ENCODE measurements at places on chromosomes 4 and X. TPM values are rescaled to one million over a fixed set of nuclear protein-coding genes. Genes with fewer than 3 reads are reported as not detected.

DNA sequence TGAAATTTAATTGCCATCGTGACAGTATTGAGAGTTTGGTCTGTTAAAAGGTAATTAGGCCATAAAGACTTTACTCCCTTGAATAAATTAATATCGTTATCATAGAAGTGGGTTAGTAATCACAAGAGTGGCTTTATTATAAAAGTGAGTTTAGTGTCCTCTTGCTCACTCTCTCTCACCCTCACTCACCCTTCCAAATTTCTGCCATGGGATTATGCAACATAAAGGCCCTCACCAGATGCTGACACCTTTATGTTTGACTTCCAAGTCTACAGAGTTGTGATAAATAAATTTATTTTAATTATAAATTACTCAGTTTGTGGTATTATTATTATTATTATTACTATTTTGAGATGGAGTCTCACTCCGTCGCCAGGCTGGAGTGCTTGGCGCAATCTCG is 1070.8 kb downstream of the PCDH18 start:
- no peaks in the 10 kb centered on the region for H3K36me3 ChIP-seq
- DNase-seq = no peak
- H3K4me1 ChIP-seq = no peaks in the 10 kb centered on the region

GRCh38 chr4:186200516-186200915 is 9.1 kb downstream of the CYP4V2 start:
- H3K36me3 ChIP-seq = no peaks in the 10 kb centered on the region
- H3K4me3 ChIP-seq = no peak overlapping the region
- H3K27me3 ChIP-seq = no peaks in the 10 kb centered on the region
- no peak for DNase-seq
- H3K27ac ChIP-seq = no peak overlapping the region

DNA sequence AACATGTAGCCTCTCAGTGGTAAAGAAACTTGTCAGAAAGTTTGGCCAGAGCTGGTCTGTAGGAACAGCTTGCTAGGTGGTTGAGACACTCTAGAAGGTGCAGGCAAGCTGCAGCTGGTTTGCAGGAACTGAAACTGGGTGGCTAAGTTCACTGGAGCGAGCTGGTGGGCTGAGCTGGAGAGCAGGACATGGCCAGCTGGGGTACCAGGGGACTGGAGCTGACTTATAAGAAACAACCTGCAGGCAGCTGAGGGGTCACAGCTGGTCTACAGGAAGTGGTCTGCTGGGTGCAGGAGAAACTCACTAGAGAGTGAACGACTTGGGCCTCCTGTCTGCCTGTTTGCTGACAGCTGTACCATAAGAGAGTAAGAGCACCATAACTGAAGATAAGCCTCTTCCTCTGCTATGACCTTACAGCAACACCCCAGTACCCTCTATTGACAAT is 157.1 kb upstream of the LNX1 start:
- H3K4me3 ChIP-seq = no peak overlapping the region
- no peaks in the 10 kb centered on the region for H3K36me3 ChIP-seq
- DNase-seq = no peak
- H3K27me3 ChIP-seq = peaks cover 5% of the 10 kb centered on the region

NAA11 gene
- not detected for total RNA-seq

CDX4 gene
- total RNA-seq = not detected

LONRF3 gene
- 13.3 TPM for total RNA-seq

MAGED4B gene
- total RNA-seq = 23.0 TPM

GRCh38 chrX:14125462-14125861 is 95.8 kb upstream of the GEMIN8 start:
- H3K27me3 ChIP-seq = no peaks in the 10 kb centered on the region
- no peaks in the 10 kb centered on the region for H3K4me1 ChIP-seq
- no peak for DNase-seq
- H3K4me3 ChIP-seq = no peak overlapping the region
- H3K27ac ChIP-seq = no peak overlapping the region

DNA sequence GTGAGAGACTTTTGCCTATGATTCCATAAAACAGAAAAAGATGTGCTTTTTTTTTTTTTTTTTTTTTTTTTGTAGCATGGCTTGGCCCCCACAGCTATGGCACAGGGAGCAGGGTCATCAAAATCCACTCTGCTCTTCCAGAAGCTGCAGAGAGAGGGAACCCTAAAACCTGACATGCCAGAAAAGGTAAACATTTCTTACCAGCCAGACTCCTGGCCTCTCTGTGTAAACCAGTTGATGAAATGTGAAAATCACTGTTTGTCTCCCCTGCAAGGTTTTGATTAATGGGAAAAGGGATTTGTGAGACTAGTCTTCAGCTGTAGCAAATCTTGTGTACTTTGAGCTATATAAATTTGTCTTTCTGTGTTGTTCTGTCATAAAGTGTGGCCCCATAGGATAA is 105.9 kb downstream of the ARSJ start:
- no peaks in the 10 kb centered on the region for H3K36me3 ChIP-seq
- no peaks in the 10 kb centered on the region for H3K27me3 ChIP-seq
- H3K4me1 ChIP-seq = no peaks in the 10 kb centered on the region
- no peak for DNase-seq
- no peak overlapping the region for H3K27ac ChIP-seq
- H3K4me3 ChIP-seq = no peak overlapping the region

DCUN1D4 gene
- total RNA-seq = 50.6 TPM

DNA sequence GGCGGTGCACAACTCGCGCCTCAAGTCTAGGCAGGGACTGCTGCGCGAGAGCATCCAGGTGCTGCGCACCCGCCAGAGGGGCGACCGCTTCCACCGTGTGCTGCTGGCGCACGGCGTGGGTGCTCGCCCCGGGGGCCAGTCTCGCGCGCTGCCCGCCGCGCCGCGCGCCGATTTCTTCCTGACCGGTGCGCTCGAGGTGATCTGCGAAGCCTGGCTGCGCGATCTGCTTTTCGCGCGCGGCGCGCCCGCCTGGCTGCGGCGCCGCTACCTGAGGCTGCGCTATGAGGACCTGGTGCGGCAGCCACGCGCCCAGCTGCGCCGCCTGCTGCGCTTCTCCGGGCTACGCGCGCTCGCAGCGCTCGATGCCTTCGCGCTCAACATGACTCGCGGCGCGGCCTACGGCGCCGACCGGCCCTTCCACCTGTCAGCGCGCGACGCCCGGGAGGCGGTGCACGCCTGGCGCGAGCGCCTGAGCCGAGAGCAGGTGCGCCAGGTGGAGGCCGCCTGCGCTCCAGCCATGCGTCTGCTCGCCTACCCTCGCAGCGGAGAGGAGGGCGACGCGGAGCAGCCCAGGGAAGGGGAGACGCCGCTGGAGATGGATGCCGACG is 1.3 kb downstream of the CHST7 start:
- H3K4me1 ChIP-seq = peaks cover 30% of the 10 kb centered on the region
- no peaks in the 10 kb centered on the region for H3K27me3 ChIP-seq
- peak; percentile 26 for DNase-seq
- no peaks in the 10 kb centered on the region for H3K36me3 ChIP-seq
- H3K4me3 ChIP-seq = peak overlapping the region; percentile 67

DNA sequence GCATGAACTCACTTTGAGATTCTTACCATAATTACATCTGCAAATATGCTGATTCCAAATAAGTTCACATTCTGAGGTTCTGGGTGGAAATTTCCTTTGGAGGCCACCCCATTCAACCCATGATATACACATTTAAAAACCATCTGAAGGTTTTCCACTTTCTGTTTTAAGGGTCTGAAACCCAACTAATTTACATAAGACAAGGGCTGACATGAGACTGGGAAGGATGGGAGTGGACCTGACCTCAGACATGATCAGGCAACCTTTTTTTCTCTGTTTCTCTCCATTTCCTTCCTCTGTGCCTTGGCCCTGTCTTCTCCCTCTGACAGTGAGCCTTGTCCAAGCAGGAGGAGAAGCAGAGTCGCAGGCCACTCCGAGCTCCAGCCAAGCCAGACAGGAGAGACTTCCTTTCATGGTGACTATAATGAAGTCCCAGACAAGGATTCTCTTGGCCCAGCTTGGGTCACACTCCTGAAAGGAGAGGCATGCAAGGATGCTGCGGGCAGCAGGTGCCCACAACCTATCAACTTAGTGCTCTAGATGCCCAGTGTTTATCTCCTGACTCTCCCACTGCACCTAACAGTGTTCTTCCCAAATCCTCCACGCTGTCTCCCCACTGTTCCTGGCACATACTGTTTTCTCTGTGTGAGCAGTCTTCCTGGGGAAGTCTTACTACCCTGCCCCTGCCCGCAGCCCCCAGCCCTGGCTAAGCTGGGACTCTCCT is 39.9 kb downstream of the MSX1 start:
- no peaks in the 10 kb centered on the region for H3K36me3 ChIP-seq
- H3K27me3 ChIP-seq = no peaks in the 10 kb centered on the region
- no peaks in the 10 kb centered on the region for H3K4me1 ChIP-seq
- H3K4me3 ChIP-seq = no peak overlapping the region

VCX3A gene
- total RNA-seq = not detected

DNA sequence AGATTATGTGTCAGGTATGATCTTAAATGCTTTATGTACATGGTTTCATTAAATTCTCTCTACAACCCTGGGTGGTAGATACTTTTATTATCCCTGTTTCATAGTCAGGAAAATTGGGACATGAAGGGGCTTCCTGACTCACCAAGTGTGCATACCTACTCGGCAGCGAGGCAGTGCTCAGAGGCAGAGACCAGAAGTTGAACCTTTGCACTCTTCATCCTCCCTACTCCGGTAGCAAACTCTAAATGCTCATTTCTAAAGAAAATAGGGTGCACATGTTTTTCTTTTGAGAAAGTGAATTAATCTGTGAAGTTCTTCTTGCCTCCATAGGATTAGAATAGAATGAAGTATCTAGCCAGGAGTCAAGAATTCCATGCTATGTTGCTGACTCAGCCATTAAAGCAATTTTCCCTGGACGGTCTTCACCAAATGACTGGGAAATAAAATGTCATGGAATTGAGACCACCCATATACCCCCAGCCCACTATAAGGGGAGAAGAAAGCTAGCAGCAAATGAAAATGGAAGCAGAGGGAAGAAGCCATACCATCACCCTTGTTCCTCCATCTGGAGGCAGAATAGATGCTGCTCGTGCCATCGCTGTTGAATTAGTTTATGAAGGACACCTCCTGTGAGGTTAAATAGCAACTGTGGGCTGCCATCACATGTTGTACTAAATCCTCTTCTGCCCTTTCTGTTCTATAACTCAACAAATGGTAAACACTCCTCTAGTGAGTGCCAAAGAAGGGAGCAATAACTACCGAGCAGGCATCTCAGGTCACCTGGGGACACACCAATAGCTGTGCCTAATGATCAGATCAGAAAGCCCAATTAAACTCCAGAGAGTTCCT is 355.4 kb downstream of the CAMK2D start:
- H3K27ac ChIP-seq = no peak overlapping the region
- DNase-seq = no peak
- H3K4me1 ChIP-seq = no peaks in the 10 kb centered on the region
- H3K4me3 ChIP-seq = no peak overlapping the region
- no peaks in the 10 kb centered on the region for H3K27me3 ChIP-seq
- no peaks in the 10 kb centered on the region for H3K36me3 ChIP-seq

DNA sequence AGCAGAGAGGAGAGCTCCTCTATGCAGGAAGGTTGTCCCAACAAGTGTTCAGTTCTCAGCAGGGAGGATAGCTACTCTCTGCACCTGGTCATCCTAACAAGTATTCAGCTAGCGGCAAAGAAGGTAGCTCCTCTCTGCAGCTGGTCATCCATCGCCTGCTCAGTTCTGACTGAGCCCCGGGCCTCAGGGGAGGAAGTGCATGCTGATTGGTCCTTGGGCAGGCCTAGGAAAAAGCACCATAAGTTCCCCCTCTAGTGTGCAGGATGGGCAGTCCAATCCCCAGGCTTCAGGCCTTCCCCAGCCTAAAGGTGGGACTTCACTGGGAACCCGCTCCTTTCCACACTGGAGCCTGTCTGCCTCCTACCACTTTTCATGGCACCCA is 4.4 kb upstream of the FBXW7 start:
- no peak overlapping the region for H3K27ac ChIP-seq
- peaks cover 10% of the 10 kb centered on the region for H3K4me1 ChIP-seq
- H3K27me3 ChIP-seq = no peaks in the 10 kb centered on the region
- H3K4me3 ChIP-seq = no peak overlapping the region

PAGE2B gene
- total RNA-seq = not detected

STAP1 gene
- total RNA-seq = not detected

DNA sequence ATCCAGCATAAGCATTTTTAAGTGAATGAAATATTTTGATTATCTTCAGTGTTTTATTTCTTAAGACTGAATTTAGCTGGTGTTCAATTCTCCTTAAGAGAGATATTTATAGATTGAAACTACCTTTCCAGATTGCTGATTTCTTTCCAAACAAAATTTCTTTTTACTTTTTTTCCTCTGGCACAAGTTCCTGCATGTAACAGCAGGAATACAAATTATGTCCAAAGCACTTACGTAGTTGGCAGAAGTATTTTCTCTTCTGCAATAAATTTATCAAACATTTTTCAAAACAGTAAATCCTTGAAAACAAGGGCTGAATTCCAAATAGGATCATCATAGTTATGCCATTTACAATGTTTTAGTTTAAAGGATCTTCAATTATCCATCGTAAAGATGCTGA is 412.6 kb downstream of the IQCM start:
- no peak overlapping the region for H3K27ac ChIP-seq
- H3K4me1 ChIP-seq = no peaks in the 10 kb centered on the region
- H3K27me3 ChIP-seq = no peaks in the 10 kb centered on the region
- no peaks in the 10 kb centered on the region for H3K36me3 ChIP-seq
- no peak overlapping the region for H3K4me3 ChIP-seq
- no peak for DNase-seq

- no peak overlapping the region for H3K27ac ChIP-seq
- H3K27me3 ChIP-seq = no peaks in the 10 kb centered on the region
Measured at GRCh38 chr4:126465341-126465740, 1150.6 kb downstream of the FAT4 start.

DNA sequence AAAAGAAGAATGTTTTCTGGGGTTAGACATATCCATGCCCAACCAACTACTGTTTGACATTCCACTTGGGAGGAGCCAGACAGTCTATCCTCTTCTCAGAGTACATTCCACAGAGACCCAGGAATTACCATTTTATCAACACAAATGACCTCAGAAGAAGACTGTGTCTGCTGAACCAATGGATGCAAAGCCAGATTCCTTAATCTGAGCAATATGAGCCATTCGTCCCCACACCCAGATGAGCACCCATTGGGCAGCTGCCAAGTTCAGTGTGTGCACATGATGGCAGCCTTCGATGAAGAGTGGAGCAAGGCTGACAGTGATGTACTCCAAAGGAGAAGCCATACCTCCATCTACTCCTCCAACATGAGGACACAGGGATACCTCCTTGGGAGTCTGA is 111.3 kb downstream of the ZNF674 start:
- H3K27me3 ChIP-seq = peaks cover 2% of the 10 kb centered on the region
- no peaks in the 10 kb centered on the region for H3K36me3 ChIP-seq
- DNase-seq = no peak
- no peaks in the 10 kb centered on the region for H3K4me1 ChIP-seq
- no peak overlapping the region for H3K4me3 ChIP-seq
